ENCODE measurements at places on chromosomes 16 and 17.

- no peak for DNase-seq
Observed at GRCh38 chr16:55597928-55598327, 31.4 kb downstream of the CAPNS2 start.

- no peak for DNase-seq
Observed at GRCh38 chr17:69555056-69555455, 140.6 kb downstream of the MAP2K6 start.

DNA sequence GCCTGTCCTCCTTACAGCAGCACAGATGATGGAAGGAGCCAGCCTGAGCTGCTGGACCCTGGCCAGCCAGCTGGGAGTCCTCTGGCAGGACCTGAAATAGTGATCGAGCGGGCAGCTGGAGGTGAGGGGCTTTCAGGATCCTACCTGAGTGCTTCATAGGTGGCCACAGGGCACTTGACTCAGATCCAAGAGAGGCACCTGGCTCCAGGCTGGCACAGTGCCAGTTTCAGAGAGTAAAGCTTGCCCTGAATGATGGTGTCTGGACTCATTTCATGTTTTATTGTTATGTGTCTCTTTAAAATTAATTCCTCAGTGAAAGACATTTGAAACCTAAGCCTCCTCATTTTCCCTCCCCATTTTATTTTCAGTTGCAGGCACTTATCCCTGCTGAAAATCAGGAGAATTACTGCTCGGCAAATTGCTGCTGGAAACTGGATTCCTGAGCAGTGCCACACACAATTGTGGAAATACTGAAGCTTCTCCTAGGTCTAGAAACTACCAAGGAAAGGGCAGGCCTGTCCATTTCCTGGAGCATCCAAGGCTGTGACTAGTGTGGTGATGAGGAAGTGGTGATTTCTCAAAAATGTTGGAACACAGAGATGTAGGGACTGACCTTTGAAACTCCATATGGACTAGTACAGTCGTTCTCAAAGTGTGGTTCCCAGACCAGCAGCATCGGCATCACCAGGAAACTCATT lies 16.1 kb upstream of the ADAMTS18 start:
- no peak for DNase-seq

GRCh38 chr17:57560319-57560705 lies 184.8 kb downstream of the CCDC182 start:
- no peak for DNase-seq

- DNase-seq, result no peak
Observed at GRCh38 chr17:33220036-33220435, 73.1 kb downstream of the ASIC2 start.
